ENCODE measurements at places on chromosomes 1 and 21.

DNA sequence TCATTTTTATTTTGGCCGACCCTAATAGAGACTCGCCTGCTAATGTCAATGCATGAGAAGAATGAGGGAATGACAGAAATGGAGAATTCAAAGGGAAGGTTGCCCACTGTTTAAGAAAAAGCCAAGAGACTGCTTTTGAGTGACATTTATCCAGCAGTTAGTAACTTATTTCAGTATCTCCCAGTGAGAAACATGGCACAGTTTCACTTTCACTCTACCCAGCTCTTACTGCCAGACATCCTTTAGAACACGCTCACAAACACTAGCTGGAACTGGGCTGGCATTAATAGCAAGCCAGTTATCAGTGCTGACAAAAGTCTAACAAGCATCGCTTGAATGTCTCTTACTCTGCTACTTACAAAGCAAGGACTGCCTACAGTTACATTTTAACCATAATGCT lies 8.5 kb downstream of the GGPS1 start:
- no peak for DNase-seq

GRCh38 chr1:185144233-185144632 lies 12.5 kb downstream of the TRMT1L start:
- DNase-seq, result no peak

DNA sequence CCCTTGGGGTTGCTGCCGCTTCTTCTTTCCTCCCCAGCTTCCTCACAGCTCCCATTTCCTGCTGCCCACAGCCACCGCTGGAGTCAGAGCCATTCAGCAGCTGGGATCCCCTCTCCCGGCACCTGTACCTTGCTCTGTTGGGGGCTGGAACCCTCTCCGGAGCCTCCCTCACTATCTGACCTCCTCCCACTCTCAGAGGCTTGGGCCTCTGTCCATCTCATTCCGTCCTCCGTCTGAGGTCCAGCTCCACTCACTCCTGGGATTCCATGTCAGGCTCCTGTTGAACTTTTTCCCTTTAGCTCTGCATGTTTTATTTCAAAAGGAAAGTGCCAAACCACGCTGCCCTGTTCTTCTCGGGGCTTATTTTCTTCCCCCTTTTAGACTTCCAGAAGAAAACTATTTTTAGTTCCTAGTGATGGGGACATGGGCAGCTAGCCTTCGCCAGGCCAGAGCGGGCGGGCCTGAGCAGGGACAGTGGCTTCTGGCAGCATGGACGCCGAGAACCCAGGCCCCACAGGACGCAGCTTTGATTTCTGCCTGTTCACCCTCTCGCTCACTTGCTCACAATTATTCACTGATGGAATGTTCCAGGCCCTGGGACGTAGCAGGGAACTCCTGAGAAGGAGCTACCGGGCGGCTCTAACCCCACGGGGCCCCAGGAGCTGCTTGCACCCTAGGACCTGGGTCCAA lies 79.2 kb downstream of the ARHGEF10L start:
- DNase-seq, result peak; percentile 32

DNA sequence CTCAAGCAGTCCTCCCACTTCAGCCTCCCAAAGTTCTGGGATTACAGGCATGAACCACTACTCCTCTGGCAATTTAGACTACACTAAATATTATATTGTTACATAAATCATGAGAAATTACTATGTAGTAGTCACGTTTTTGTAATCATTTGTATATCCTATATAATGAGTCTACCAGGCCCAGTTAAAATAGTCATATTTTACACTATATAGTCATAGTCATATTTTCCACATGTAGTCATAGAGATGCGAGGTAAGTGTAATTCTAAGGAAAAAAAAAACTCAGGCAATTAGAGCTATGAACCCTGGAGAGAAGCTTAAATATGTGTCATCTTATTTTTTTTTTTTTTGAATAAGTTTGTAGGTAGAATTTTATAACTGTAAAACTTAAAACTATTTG lies 90.0 kb downstream of the FNBP1L start:
- DNase-seq, result no peak

- no peak for DNase-seq
Observed at GRCh38 chr21:45965084-45965809, 16.3 kb upstream of the COL6A1 start.

DNA sequence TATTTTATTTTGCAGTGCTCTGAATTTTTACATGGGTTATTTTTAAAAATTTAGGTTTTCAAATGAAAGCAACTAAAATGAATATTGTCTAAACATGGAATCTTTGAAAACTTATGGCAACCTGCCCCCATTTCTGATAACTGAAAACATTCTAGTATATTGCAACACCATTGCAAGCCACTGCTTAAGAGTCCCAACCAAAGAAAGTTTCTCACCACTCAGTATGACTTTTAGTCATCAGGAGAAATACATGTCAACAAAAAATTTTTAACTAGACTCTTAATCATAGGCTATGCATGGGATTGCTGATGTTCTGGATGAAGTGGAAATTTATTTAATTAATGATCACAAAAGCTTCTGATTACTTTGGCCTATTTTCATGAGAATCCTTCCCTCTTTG lies 112.1 kb downstream of the TNFSF18 start:
- DNase-seq, result no peak

DNA sequence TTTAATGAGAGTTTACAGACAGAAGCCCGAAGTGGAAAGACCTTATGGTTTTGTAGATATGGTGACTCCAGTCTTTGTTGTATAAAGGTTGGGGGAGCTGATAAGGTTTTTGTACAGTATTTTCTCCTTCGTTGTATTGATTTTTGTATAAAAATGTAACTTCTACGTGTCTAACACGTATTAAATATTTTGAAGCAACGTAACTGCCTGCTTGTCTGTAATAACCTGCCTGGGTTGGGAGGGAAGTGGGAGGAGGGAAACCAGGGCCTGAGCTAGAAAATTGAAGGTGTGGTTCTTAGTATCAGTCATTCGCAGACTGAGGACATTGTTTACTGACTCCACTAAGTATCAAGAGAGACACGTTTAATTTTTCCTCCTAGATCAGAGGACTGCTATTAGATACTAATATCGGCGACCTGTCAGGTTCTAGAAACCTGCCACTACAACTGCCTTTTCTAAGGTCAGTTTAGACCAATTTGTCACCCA lies 2.2 kb downstream of the IER5 start:
- DNase-seq, result no peak

- no peak for DNase-seq
Observed at GRCh38 chr1:39283858-39284257, 79.4 kb downstream of the MACF1 start.

- no peak for DNase-seq
Observed at GRCh38 chr21:38861056-38861455, 55.3 kb downstream of the ETS2 start.

DNA sequence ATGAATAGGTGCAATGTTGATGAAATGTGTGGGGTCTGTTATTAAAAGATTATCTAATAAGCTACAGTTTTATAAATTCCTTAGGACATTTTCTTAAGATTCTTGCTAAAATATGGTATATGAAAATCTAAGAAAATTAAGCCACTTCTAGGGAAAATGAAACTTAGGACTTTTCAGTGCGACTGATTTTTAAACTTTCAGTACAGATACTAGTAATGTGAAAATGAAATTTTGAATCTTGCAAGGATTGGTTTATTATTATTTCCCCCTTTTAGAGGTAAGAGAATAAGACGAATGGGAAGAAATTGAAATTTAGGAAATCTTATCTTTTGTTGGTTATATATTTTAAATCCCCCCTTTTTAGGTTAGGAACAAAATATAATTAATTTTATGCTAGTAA lies 16.4 kb downstream of the CAPZA1 start:
- DNase-seq, result no peak

GRCh38 chr21:30340714-30341573 lies 3.5 kb upstream of the KRTAP27-1 start:
- peak; percentile 48 for DNase-seq

- DNase-seq, result peak; percentile 68
Observed at GRCh38 chr1:203291201-203292096, 13.9 kb upstream of the BTG2 start.

DNA sequence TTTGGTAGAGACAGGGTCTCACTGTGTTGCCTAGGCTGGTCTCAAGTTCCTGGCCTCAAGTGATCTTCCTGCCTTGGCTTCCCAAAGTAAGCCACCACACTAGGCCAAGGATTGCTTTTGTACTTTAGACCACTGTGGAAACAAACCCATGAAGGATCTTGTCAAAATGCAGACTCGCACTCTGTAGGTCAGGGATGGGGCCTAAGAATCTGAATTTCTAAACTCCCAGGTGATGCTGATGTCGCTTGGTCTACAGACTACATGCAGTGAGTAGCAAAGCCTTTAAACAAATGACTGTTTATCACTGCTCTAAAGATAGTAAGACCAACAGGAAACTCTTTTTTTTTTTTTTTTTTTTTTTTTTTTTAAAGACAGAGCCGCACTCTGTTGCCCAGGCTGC lies 54.1 kb upstream of the MUTYH start:
- peak; percentile 63 for DNase-seq

DNA sequence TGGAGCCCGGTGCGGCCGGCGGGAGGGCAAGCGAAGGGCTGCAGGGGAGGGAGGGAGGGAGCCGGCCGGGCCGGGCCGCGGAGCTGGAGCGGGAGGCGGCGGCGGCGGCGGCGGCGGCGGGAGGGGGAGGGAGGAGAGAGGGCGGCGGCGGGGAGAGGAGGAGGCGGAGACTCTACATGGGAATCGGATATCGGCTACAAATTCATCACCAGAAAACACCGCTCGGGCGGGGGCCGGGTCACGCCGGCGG lies at the start of gene AKT3:
Gene AKT3 (minus strand): TSS at position 42 of the 250 bp plus-strand sequence. CDS start 7,073 bp downstream, outside the sequence.
- peak; percentile 69 for DNase-seq

DNA sequence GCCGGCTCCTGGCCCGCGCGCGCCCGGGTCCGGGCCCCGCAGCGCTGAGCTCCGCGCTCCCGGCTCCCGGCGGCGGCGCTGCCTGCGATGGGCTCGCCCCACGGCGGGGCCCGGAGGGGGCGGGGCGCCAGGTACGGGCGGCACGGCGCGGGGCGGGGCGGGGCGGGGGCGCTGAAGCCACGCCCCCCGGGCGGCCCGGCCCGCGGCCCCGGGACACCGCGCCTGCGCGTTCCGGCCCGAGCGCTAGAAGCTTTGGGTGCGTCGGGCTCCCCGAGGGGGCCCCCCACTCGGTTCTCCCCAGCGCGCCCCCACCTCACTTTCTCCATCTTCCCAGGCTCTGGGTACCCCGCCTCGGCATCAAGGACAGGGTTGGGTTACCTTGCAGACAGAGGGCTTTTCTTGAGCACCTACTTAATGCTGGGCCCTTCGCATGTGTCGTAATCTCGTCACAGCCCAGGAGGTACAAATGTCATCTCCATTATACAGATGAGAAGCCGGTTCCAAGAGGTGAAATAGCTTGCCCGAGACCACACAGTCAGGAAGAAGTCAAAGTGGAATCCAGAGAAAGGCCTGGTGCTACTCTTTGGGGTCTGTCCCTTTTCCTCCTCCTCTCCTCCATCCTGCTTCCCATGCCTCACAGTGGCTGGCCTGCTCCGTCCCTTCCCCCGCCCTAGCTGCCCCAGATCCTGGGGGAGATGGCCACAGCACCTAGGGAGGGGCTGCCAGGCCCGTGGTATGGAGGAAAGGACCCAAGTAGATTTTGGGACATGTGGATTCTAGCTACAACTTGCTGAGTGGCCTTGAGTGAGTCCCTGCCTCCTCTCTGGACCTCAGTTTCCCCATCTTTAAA lies 46.5 kb downstream of the RAP1GAP start:
- DNase-seq, result no peak

DNA sequence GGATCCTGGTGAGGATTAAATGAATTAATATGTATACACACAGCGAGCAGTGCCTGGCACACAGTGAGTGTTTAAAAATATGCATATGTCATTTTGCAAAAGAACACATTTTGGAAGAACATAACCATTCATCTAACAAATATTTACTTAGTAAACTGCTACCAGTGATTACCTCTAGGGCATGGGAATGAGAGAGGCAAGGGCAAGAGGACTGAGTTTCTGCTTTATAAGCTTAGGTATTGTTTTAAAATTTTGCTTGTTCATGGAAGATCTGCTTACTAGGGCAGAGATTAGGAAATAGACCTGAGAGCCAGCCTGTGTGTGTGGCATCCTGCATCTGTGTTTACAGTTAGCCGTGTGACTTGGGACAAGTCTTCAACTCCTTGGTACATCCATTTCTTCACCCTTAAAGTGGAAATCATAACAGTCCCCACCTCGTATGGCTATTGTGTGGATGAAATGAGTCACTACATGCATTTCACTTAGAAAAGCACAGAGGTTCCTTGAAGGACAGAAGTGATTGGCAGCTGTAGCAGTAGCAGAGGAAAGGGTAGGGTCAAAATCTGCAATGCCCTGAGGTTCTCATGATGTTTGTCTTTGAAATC lies 198.5 kb upstream of the FMN2 start:
- DNase-seq, result no peak

- DNase-seq, result no peak
Observed at GRCh38 chr1:15625056-15625917, 8.0 kb downstream of the DDI2 start.

- DNase-seq, result peak; percentile 82
Observed at GRCh38 chr1:236103646-236104218, 38.6 kb upstream of the GPR137B start.

- DNase-seq, result no peak
Observed at GRCh38 chr21:15029077-15029476, 35.7 kb downstream of the NRIP1 start.

DNA sequence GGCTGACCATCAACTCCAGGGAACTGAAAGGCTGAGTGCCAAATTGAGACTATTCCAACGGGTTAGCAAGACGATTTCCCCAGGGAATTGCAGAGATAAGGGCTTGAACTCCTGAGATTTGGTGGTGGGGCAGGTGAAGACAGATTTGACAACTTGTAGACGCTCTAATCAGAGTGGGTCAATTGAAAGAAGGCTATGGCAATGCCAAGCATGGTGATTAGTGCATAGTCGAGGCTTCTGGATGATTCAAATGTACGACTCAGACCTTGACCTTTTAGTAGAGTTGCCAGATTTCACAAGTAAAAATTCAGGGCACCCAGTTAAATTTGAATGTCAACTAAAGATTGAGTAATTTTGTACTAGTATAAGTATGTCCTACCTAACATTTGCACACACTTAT lies 302.1 kb upstream of the SPAG17 start:
- DNase-seq, result no peak

DNA sequence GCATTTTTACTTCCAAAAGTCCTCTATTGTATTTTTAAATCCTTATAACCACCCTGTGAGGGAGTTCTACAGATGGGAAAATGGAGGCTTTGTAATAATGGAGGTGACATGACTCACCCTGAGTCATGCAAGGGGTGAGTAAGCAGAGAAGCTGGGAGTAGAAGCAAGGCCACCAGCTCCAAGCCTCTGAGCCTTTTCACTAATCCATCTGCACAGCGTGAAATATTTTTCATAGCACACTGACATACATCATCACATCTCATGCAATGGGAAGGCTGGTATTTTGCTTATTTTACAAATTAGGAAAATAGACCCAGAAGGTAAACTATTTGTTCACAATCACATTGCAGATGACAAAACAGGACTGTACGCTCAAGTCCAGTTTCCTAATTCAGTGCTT lies 96.9 kb downstream of the KCNH1 start:
- no peak for DNase-seq

- DNase-seq, result peak; percentile 62
Observed at GRCh38 chr1:228940926-228941325, 205.6 kb downstream of the RHOU start.

GRCh38 chr1:235156265-235156664 lies 4.8 kb downstream of the RBM34 start:
- DNase-seq, result no peak

All from suppressor macrophage (primary cell).